ENCODE measurements at places on chromosomes 1 and 21.

GRCh38 chr1:42420121-42420520, 35.7 kb downstream of the ZMYND12 start:
- no peak overlapping the region for H3K4me3 ChIP-seq
- no peaks in the 10 kb centered on the region for H3K36me3 ChIP-seq
- H3K4me1 ChIP-seq, result peaks cover 8% of the 10 kb centered on the region
- DNase-seq, result no peak
- no peaks in the 10 kb centered on the region for H3K27me3 ChIP-seq

DNA sequence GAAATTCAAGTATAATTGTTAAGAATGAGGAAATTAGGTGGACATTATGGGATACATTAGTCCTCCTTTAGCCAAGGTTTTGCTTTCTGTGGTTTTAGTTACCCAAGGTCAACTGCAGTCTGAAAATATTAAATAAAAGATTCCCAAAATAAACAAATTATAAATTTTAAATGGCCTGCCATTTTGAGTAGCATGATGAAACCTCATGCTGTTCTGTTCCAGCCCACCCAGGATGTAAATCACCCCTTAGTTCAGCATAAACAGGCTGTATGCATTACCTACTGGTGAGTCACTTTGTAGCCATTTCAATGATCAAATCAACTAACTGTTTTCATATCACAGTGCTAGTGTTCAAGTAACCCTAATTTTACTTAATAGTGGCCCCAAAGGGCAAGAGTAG, 132.5 kb upstream of the LYPLAL1 start:
- H3K36me3 ChIP-seq, result no peaks in the 10 kb centered on the region
- H3K27me3 ChIP-seq, result no peaks in the 10 kb centered on the region
- no peak for DNase-seq
- H3K27ac ChIP-seq, result no peak overlapping the region

DNA sequence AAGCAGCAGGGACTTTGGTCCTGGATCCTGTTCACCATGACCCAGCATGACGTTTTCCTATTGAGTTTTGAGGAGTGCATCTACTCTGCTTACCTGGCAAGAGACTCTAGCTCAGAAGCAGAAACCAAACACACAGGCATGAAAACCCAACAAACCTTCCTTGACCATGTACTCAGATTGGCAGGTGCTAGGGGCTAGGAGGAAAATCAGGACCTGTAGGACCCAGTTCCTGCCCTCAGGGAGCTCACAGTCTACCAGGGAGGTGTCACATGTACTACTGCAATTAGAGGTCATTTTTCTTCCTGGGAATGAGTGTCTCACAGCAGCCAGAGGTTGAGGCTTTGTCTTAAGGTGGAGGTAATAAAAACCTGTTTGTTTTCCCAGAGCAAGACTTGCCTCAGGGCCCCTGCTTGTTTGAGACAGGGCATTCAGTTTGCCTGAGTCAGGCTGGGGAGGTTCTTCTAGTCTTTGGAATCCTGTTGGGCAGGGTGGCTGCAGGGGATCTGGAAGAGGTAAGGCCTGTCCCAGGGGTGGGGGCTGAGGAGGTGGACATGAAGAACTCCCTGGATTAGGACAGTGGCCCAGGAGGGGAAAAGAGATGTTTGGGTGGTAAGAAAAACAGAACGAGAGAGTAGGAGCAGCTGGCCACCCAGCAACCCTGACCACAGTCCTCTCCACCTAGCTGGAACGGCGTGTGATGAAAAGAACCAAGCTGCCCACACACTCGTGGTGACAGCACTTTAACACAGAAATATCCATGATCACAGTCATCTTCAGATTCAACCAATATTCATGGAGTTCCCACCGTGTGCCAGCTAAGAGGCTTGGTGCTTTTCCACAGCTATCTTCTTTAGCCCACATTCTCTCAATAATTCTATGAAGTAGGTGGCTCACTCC, 30.8 kb downstream of the IER5 start:
- DNase-seq, result peak; percentile 95
- H3K4me3 ChIP-seq, result no peak overlapping the region
- H3K4me1 ChIP-seq, result peaks cover 14% of the 10 kb centered on the region
- H3K27me3 ChIP-seq, result no peaks in the 10 kb centered on the region

DNA sequence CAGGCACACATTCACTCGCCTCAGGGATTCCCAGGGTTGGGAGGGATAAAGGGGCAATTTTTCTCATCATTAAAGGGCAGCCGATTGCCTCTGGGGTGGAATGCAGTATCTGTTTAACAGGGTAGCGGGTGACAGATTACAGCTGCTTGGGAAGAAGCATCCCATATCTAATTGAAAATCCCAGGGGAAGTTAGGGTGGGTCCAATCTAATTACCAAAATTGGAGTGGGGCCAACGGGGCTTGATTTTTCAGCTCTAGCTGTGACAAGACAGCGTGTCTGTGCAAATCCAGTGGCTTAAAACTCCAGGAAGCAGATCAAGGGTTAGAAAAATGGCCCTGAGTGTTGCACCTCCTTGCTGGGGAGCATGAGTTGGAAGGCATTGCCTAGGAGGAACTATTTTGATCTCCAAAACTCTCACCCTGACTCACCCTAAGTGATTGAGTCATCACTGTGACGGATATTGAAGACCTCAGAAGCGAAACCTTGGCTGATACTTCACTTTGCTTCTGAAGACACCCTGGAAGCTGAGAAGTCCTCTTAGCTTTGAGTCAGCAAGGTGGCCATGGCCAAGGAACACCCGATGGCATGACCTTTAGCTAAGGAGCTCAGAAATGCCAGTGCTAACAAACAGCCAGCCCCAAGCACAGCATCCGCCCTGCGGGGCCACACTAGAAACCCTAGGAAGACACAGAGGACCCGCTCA, 46.0 kb downstream of the GRHL3 start:
- no peak for DNase-seq
- H3K4me3 ChIP-seq, result no peak overlapping the region
- no peak overlapping the region for H3K27ac ChIP-seq
- no peaks in the 10 kb centered on the region for H3K27me3 ChIP-seq

GRCh38 chr1:170857955-170858354, 77.4 kb upstream of the MROH9 start:
- H3K27me3 ChIP-seq, result no peaks in the 10 kb centered on the region
- no peaks in the 10 kb centered on the region for H3K4me1 ChIP-seq
- no peaks in the 10 kb centered on the region for H3K36me3 ChIP-seq
- H3K4me3 ChIP-seq, result no peak overlapping the region

GRCh38 chr1:240424740-240425464, 187.1 kb downstream of the GREM2 start:
- H3K36me3 ChIP-seq, result no peaks in the 10 kb centered on the region
- no peak overlapping the region for H3K27ac ChIP-seq
- DNase-seq, result no peak
- H3K4me3 ChIP-seq, result no peak overlapping the region

DNA sequence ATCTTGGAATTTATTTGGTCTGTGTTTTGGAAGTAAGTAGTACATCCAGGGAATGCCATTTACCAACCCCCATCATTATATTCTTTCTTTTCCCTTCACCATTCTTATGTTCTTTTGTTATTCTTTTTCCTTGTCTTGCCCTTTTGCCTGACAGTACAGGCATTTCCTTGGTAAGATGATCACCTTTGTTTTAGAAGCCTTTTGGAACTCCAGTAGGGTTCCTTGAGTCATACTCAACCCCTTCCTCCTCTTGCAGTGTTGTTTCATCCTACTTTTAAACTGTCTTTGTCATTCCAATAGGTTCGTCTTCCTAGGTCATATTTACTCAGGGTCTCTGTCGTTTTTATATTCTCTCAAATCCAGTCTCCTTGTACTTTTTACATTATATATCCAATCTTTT, 9.2 kb downstream of the MRPS21 start:
- DNase-seq, result no peak
- H3K36me3 ChIP-seq, result peaks cover 5% of the 10 kb centered on the region
- no peaks in the 10 kb centered on the region for H3K27me3 ChIP-seq
- no peaks in the 10 kb centered on the region for H3K4me1 ChIP-seq
- H3K27ac ChIP-seq, result no peak overlapping the region

DNA sequence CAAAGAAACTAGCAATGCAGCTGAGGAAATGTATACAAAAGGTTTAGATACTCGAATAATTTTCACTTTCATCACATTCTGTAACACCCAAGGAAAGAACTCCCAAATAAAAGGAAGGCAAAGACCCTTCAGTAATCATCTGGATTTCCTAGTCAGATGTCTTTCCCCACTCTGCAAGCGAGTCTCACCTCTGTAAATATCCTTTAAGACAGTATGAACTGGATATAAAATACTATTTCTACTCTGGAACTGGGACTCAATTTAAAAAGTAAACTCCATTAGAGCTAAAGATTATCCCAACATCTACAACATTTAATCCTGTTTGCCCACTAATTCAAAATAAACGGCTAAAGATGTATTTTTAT, 27.0 kb downstream of the C2CD2 start:
- peak overlapping the region; percentile 74 for H3K27ac ChIP-seq
- H3K4me1 ChIP-seq, result peaks cover 3% of the 10 kb centered on the region
- no peaks in the 10 kb centered on the region for H3K27me3 ChIP-seq
- H3K4me3 ChIP-seq, result peak overlapping the region; percentile 43

- H3K4me1 ChIP-seq, result no peaks in the 10 kb centered on the region
- H3K27me3 ChIP-seq, result no peaks in the 10 kb centered on the region
- H3K36me3 ChIP-seq, result no peaks in the 10 kb centered on the region
- no peak for DNase-seq
- no peak overlapping the region for H3K27ac ChIP-seq
- no peak overlapping the region for H3K4me3 ChIP-seq
These were observed 94.0 kb downstream of the NPHP4 start for GRCh38 chr1:5898266-5898665.

DNA sequence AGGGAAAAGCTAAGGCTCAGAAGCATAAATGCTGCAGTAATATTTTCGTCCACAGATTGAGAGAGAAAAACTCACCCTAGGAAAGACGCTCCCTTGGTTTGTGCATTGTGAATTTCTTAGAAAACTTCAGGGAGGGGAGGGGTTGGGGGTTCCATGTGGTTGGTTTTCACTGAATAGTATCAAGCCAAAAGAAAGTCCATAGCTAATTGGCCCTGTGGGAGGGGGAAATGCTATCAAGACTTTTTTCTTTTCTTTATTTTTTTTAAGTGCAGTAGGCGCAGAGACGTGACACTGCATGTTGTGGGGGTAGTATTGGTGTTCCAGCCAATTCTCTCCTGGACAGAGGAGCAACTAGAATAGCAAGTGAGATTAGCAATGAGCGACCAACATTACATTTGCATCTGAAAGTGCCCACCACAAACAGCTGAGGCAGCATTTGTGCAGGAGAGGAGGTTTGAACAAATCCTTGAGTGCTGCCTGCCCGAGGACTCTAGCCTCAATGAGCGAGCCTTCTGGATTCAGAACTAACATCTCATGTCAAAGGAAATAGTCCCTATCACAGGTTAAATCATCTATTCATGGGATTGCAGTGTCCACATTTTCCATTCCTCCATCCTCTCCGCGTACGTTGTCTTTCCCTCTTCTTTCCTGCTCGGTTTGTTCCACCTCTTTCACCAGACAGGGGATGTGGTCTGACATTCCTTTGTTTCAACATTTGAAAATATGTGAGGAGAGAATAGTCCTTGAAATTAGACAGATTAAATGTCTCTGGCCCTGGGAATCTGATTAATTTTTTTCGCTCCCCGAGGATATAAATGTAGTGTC, 118.0 kb upstream of the MARK1 start:
- no peak for DNase-seq
- no peak overlapping the region for H3K4me3 ChIP-seq
- H3K36me3 ChIP-seq, result no peaks in the 10 kb centered on the region
- no peaks in the 10 kb centered on the region for H3K4me1 ChIP-seq
- H3K27ac ChIP-seq, result no peak overlapping the region

- no peaks in the 10 kb centered on the region for H3K27me3 ChIP-seq
- H3K27ac ChIP-seq, result no peak overlapping the region
- DNase-seq, result no peak
- H3K4me1 ChIP-seq, result no peaks in the 10 kb centered on the region
These were observed 4.1 kb downstream of the RUNX1 start for GRCh38 chr21:35044770-35045541.

DNA sequence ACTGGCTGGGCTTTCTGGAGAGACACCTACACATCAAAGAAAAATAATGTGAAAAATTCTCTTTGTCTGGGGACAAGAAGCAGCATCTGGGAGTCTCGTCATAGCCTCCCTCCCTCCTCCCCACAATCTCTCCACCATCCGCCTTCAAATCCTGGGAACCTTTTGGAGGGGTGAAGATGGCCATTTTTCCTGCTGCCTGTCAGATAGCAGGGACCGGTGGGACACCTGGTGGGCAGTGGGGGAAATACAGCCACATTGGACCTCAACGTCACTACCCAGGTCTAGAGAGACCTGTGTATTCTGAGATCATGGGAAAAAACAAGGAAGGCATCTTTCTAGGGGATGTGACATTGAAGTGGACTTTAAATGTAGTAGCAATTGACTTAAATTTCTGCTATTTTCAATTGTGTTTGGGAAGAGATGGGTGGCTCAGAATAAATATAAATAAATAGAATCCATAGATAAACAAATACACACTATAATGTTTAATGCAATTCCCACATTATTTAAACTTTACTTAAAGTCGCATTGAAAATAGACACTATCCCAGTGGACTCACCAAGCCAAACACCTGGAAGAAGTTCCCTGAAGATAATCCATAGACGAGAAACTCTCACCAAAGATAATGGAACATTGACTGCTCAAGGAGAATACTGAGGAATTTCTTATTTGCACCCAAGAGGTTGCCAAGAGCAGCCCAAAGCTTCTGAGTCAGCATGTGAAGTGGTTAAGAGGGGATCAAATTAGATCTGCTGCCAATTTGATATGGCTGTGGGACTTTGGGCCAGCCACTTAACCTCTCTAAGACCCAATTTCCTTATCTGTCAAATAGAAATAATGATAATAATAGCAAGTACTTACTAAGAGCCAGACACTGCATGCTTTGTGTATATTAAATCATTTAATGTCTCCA, 147.6 kb upstream of the CAMK1G start:
- no peaks in the 10 kb centered on the region for H3K36me3 ChIP-seq
- peak overlapping the region; percentile 92 for H3K27ac ChIP-seq
- H3K4me3 ChIP-seq, result no peak overlapping the region
- H3K27me3 ChIP-seq, result no peaks in the 10 kb centered on the region
- peaks cover 8% of the 10 kb centered on the region for H3K4me1 ChIP-seq
- peak; percentile 87 for DNase-seq

- H3K27me3 ChIP-seq, result no peaks in the 10 kb centered on the region
- H3K4me1 ChIP-seq, result no peaks in the 10 kb centered on the region
- no peaks in the 10 kb centered on the region for H3K36me3 ChIP-seq
- H3K4me3 ChIP-seq, result no peak overlapping the region
These were observed 78.3 kb downstream of the NUF2 start for GRCh38 chr1:163399976-163400601.

- H3K27ac ChIP-seq, result no peak overlapping the region
- H3K4me1 ChIP-seq, result no peaks in the 10 kb centered on the region
- no peak overlapping the region for H3K4me3 ChIP-seq
- no peaks in the 10 kb centered on the region for H3K36me3 ChIP-seq
These were observed 49.6 kb downstream of the SLC9C2 start for GRCh38 chr1:173553312-173553711.

- H3K27ac ChIP-seq, result no peak overlapping the region
- no peak for DNase-seq
- H3K27me3 ChIP-seq, result no peaks in the 10 kb centered on the region
- no peaks in the 10 kb centered on the region for H3K4me1 ChIP-seq
- H3K4me3 ChIP-seq, result no peak overlapping the region
These were observed 67.9 kb upstream of the KIRREL1 start for GRCh38 chr1:157925419-157926166.

All from breast epithelium (tissue), 4 donors.